CD4-positive, alpha-beta memory T cell (primary cell): ENCODE measurements at places on chromosomes 12 and 14. TPM values are rescaled to one million over a fixed set of nuclear protein-coding genes. Genes with fewer than 3 reads are reported as not detected.

DNA sequence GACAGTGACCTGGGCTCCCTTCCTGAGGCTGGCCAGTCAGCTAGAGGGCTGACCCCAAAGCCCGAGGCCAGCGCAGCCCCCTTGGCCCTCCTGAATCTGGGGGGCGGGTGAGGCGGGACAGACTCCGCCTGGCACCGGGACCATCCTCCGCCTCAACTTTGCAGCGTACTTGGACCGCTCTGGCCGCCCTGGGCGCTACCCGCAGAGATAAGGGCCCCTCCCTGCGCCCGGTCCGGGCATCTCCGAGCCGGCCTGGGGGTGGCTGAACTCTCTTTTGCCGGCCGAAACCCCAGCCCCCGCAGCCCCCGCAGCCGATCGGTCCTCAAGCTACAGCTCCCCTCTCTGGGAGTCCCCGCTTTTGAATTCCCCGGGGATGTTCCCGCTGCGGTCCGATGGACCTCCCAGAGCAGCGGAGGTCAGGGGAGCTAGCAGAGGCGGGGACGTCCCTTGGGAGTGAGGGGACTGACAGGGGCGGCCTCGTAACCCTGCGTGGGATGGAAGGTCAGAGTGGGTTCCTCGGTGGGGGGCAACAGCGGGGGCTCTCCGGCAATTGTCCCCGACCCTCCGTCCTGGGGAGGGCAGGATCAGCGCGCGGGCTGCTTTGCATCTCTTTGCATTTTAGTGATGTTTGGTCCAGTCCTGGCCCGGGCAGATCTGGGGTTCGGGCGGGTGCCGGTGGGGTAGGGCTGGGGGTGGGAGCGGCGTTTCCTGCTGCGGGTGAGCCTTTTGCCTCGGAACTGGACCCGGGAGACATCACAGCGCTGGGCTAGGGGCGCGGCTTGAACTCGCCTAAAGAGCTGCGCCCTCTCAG is at the start of gene CRIP1:
TSS of gene CRIP1 (plus strand) at position 724 of the 811 bp plus-strand sequence. CDS start 374 bp downstream, outside the sequence.
- peak within 1 kb of the TSS; percentile 65 for H3K4me3 ChIP-seq
- H3K27me3 ChIP-seq: no peaks in the 10 kb centered on the region
- peak; percentile 64 for DNase-seq
- peak within 1 kb of the TSS; percentile 97 for H3K27ac ChIP-seq

DNA sequence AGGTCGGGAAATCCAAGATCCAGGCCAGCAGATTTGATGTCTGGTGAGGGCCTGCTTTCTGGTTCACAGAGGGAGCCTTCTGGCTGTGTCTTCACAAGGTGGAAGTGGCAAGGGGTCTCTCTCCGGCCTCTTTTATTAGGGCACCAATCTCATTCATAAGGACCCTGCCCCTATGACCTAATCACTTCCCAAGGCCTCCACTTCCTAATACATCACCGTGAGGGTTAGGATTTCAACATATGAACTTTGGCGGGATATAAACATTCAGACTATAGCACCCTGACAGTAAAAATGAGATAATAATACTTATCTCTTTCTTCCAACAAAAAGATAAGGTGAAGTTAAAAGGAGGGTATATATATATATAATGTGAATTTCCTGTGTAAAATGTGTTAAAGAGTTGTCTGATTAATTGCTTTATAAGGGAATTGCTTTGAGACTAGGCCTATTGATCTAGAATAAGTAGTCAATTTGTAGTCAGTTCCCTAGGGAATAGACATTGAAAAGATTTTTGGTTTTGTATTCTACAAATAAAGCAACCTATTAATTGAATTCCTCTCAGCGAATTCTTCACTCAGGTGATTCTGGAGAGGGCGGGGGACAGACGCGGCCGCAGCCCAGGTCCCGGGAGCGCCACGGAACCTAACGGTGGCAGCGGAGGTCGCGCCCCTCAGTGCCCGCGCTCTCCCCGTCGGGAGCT is 516 bp upstream of the LGALS3 start:
- no peak for DNase-seq
- H3K27me3 ChIP-seq: no peaks in the 10 kb centered on the region
- peak overlapping the region; percentile 53 for H3K27ac ChIP-seq
- no peaks in the 10 kb centered on the region for H3K36me3 ChIP-seq
- peaks cover 38% of the 10 kb centered on the region for H3K4me1 ChIP-seq
- H3K4me3 ChIP-seq: no peak overlapping the region

DNA sequence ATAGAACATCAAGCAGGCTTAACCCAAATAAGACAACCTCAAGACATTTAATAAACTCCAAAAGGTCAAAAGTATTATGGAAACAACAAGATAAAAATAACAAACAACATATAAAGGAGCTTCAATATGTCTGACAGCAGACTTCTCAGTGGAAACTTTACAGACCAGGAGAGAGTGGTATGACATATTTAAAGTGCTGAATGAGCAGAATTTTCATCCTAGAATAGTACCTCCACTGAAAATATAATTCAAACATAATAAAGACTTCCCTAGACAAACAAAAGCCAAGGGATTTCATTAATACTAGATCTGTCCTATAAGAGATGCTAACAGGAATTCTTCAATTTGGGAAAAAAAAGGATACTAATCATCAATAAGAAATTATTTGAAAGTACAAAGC is 1005.0 kb downstream of the TMTC2 start:
- no peaks in the 10 kb centered on the region for H3K4me1 ChIP-seq
- no peaks in the 10 kb centered on the region for H3K36me3 ChIP-seq
- H3K4me3 ChIP-seq: no peak overlapping the region
- H3K27ac ChIP-seq: no peak overlapping the region
- no peaks in the 10 kb centered on the region for H3K27me3 ChIP-seq

The DIO2 gene
- total RNA-seq: not detected

- no peak overlapping the region for H3K4me3 ChIP-seq
- H3K36me3 ChIP-seq: no peaks in the 10 kb centered on the region
- H3K27me3 ChIP-seq: no peaks in the 10 kb centered on the region
- no peak for DNase-seq
- H3K4me1 ChIP-seq: peaks cover 27% of the 10 kb centered on the region
- no peak overlapping the region for H3K27ac ChIP-seq
Measured at GRCh38 chr14:68956724-68957123, 22.4 kb downstream of the ACTN1 start.

- no peaks in the 10 kb centered on the region for H3K27me3 ChIP-seq
- no peaks in the 10 kb centered on the region for H3K36me3 ChIP-seq
- peaks cover 6% of the 10 kb centered on the region for H3K4me1 ChIP-seq
- H3K4me3 ChIP-seq: no peak overlapping the region
- no peak overlapping the region for H3K27ac ChIP-seq
Measured at GRCh38 chr12:94144781-94145180, 3.6 kb upstream of the PLXNC1 start.

The CORO1C gene
- 10.3 TPM for total RNA-seq

- H3K27me3 ChIP-seq: no peaks in the 10 kb centered on the region
- H3K4me1 ChIP-seq: no peaks in the 10 kb centered on the region
- H3K27ac ChIP-seq: no peak overlapping the region
- H3K36me3 ChIP-seq: no peaks in the 10 kb centered on the region
- DNase-seq: no peak
- H3K4me3 ChIP-seq: no peak overlapping the region
Measured at GRCh38 chr14:104154246-104154645, 15.9 kb downstream of the KIF26A start.

The PLXNC1 gene
- total RNA-seq: 26.4 TPM

The ANAPC7 gene
- 69.9 TPM for total RNA-seq
